ENCODE measurements at places on chromosomes 11 and 22.

GRCh38 chr11:86453290-86454030, 78.8 kb downstream of the CCDC81 start:
- DNase-seq: no peak

DNA sequence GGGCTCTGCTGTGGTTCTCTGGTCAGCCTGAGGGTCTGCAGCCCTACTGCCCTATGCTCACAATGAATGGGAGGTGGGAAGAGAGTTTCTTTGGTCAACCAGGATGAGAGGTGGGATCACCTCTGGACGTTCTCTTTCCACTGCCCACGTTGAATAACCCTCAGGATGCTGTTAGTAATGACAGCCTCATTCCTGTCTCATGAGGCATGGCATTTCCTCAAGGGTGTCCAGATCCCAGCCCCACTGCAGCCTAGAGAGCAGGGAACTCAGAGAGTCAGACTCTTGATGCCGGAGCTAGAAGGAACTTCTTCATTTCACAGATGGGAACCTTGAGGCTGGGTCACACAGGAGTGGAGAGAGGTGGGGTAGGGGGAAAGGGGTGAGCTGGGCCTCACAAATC, 196.0 kb downstream of the CEP164 start:
- no peak for DNase-seq

DNA sequence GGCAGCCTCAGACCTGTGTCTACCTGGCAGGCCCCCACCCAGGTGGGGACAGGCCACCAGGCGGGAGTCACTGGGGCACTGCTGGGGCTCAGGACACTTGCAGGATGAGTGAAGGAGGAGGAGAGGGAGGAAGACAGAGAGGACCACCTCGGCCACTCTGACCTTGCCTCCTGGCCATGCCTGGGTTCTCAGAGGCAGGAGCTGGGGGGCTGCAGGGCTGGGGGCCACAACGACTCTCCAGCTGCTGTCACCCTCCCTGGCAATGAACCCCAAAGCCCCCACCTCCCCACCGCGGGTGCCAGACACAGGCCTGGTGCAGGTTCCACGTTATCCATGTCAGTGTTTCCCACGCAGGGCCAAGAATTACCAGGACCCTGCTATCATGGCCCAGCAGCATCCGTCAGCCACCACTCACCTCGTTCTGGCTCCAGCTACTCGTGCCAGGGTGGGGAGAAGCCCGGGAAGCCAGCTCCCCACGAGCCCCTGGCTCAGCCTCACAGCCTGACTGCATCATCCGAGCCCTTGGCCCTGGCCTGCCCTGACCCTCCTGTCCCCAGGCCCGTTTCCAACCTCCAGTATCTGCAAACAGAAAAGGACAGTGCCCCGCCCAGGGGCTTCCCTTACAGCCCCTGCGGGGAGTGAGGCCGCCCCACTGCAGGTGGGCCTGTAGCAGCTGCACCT, 62.4 kb downstream of the BRD1 start:
- no peak for DNase-seq

- no peak for DNase-seq
These were observed 17.0 kb upstream of the TMEM218 start for GRCh38 chr11:125128450-125128849.

- DNase-seq: peak; percentile 69
These were observed 14.2 kb downstream of the PRR33 start for GRCh38 chr11:1877211-1878136.

- no peak for DNase-seq
These were observed 214.2 kb upstream of the ZBED5 start for GRCh38 chr11:11072067-11072466.

DNA sequence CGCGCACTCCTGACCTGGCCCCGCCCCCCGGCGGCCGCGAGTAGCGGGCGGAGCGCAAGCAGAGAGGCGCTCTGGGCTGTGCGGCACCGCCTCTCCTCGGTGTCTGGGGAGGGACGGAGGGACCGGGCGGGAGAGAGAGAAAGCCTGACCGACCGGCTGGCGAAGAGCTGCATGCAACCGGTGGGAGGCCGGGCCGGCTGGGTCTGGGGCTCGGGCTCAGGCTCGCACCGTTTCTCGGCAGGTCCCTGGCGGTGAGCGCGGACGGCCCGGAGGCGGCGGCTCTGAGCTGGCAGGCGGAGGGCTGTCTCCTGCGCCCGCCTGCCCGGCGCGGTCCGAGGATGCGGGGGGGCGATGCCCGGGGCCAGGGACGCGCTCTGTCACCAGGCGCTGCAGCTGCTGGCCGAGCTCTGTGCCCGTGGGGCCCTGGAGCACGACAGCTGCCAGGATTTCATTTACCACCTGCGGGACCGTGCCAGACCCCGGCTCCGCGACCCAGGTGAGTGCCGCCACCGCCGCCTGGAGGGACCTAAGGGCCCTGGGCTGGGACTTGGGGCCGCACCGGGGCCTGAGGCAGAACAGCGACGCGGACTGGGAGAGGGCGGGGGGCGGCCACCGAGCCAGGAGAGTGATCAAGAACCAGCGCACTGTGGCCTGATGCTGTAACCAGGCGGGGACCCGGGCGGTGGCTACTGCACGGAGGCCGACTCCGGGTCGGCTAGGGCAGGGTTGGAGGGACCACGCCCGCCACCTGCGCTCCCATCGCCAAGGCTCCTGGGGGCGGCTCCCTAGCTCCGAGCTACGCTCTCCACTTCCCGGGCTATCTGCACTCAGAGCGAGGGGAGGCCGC, at the start of gene SYT9:
SYT9 (plus strand) TSS at position 69 of the 847 bp plus-strand sequence; CDS start at position 352, 283 bp downstream.
- DNase-seq: peak; percentile 22
